ENCODE measurements at places on chromosomes 2 and 18.

DNA sequence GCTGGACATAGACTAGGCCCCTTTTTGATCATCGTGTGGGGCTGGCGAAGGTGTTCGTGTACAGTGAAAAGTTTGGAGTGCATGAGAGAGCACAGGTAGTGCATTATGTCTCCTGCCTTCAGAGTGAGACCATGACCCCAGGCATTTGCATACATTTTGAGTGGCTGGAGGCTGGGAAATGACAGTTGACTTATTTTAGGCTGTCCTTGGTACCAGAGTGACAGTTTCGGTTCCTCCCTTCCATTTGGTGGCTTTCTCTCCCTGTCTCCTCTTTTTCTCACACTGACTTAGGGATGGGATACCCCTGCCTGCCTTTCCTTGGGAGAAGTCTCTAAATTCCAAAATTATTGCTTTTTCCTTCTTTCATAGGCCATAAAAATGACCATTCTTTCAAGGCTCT is 20.1 kb downstream of the SERPINB12 start:
- DNase-seq, result peak; percentile 74

- no peak for DNase-seq
Measured at GRCh38 chr2:29070526-29070925, 3.8 kb downstream of the PCARE start.

GRCh38 chr2:234953116-234954031 is 1.6 kb downstream of the SH3BP4 start:
- peak; percentile 24 for DNase-seq

- no peak for DNase-seq
Measured at GRCh38 chr18:56085551-56085950, 497.6 kb upstream of the TCF4 start.

DNA sequence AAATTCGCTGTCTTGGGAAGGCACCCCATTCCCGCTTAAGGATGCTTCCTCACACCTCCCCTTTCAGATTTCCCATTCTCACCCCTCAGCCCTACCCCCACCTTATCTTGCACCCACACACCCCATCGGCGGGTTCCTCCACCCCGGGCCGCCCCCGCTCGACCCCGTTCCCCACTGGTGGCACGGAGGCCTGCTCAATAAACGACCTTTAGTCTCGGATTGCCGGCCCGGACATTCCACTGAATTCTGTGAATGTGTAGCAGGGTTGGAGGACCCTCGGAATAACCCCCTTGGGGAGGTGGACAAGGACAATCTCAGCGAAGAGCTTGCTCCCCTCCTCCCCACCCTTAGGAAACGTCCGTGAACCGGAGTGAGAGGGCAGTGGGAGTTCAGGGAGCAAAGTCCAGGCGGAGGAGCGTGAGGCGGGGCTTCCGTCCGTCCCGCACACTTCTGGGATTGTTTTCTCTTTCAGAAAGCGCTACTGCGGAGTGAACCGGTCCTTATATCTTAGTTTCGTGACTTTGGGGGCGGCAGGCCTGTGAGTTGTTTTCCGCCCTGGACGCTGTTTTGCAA is 2.8 kb upstream of the LBX2 start:
- no peak for DNase-seq

- no peak for DNase-seq
Measured at GRCh38 chr2:42390401-42390969, 29.5 kb upstream of the COX7A2L start.

- DNase-seq, result no peak
Measured at GRCh38 chr2:224837558-224837957, 121.4 kb upstream of the CCDC195 start.

DNA sequence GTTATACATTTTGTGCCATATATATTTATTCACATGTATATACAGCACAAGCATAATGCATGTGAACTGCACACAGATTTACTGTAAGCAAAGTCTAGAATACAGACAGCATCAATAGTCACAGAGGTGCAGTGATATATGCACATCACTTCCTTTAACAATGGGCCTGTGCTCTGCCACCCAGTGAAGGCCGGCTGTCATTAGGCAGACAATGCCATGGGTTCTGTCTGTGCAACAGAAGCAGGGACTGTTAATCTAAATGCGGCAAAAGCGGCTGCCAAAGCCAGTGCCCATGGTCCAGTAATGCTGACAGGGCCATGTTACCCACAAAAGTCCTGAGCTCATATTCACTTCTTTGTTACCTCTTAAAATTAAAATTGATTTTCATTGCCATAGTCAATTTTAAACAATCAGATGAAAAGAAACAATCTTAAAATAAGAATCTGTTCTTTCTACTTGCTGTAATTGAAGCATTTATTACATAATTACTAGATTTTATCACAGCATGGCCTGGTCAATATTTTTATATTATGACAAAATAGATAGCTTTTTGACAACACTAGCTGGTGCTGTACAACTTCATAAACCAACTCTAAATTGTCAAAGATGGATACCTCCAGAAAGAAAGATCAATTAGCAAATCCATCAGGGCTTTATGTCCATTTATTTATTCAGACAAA is 232.0 kb downstream of the STK39 start:
- DNase-seq, result no peak

GRCh38 chr2:53715568-53715967 is 52.0 kb upstream of the CHAC2 start:
- no peak for DNase-seq

GRCh38 chr2:160061944-160062291 is 497 bp downstream of the PLA2R1 start:
- no peak for DNase-seq

Measured in Karpas-422 (cell line).